ENCODE measurements at places on chromosomes 16 and 17. TPM values are rescaled to one million over a fixed set of nuclear protein-coding genes. Genes with fewer than 3 reads are reported as not detected.

Gene PRKCB
- total RNA-seq: not detected

Gene SLC38A8
- total RNA-seq: not detected

Gene PRSS8
- total RNA-seq: 0.09 TPM

Gene CDK12
- 17.2 TPM for total RNA-seq

Gene ETV4
- total RNA-seq: 0.63 TPM

Gene TMC8
- not detected for total RNA-seq

Gene SNX20
- total RNA-seq: not detected

Gene NPIPB9
- not detected for total RNA-seq

Gene EVPL
- 0.16 TPM for total RNA-seq

Gene EFCAB5
- 1.1 TPM for total RNA-seq

Gene MEOX1
- 0.16 TPM for total RNA-seq

Gene OR1A1
- not detected for total RNA-seq

Gene PITPNM3
- total RNA-seq: 0.26 TPM

Gene TMEM220
- total RNA-seq: 3.3 TPM

Gene SNAI3
- total RNA-seq: not detected

Gene NACA2
- not detected for total RNA-seq

Gene KCNJ18
- total RNA-seq: not detected

Gene NPIPA3
- total RNA-seq: 0.47 TPM

Gene ATP1B2
- not detected for total RNA-seq

Gene EVI2A
- 2.4 TPM for total RNA-seq

Gene RTN4RL1
- total RNA-seq: 0.47 TPM

Gene SCARF1
- 0.86 TPM for total RNA-seq

Gene FOXF1
- total RNA-seq: 7.1 TPM

Gene MYOCD
- 0.32 TPM for total RNA-seq

Gene RDM1
- total RNA-seq: 0.16 TPM

Gene EMP2
- total RNA-seq: 19.1 TPM

Gene HID1
- 0.16 TPM for total RNA-seq

Gene SPATA32
- total RNA-seq: not detected

Gene OR3A2
- 0.32 TPM for total RNA-seq

Data from bronchial smooth muscle cell (primary cell).